Activated CD4-positive, alpha-beta T cell treated with anti-CD3 and anti-CD28 coated beads, Interleukin-2, amount 50 U/mL, for 24 hours (primary cell): ENCODE measurements at places on chromosomes 4 and X.

GRCh38 chr4:79325864-79326328 is at the start of gene NAA11:
NAA11 (minus strand) TSS chr4:79326061; CDS start chr4:79325877, 184 bp downstream.
- DNase-seq: no peak

DNA sequence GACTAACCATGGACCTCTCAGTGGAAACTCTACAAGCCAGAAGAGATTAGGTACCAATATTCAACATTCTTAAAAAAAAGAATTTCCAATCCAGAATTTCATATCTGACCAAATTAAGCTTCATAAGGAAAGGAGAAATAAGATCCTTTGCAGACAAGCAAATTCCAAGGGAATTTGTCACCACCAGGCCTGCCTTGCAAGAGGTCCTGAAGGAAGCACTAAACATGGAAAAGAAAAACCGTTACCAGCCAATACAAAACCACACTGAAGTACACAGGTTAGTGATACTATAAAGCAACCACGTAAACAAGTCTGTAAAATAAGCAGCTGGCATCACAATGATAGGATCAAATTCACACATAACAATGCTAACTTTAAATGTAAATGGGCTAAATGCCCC is 156.6 kb downstream of the FAM13A start:
- DNase-seq: no peak

GRCh38 chrX:9055354-9055753 is 21.4 kb upstream of the FAM9B start:
- no peak for DNase-seq

GRCh38 chrX:110394651-110395050 is 36.0 kb downstream of the RTL9 start:
- DNase-seq: no peak

DNA sequence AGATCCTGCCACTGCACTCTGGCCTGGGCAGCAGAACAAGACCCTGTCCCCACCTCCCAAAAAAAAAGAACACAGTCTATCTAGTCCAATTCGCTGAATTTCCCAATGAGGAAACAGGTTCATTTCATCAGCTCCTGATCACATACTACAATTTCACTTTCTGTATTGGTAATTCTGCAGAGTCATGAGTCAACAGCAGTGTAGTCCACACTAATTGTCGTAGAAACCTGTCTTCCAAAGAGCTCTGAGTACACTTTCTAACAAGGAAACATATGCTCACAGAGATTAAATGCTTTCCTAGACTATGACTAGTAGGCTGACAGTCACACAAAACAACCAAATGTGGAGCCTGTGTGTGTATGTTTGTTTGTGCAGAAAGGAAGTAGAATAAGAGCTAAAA is 91.9 kb downstream of the GPC4 start:
- DNase-seq: no peak

DNA sequence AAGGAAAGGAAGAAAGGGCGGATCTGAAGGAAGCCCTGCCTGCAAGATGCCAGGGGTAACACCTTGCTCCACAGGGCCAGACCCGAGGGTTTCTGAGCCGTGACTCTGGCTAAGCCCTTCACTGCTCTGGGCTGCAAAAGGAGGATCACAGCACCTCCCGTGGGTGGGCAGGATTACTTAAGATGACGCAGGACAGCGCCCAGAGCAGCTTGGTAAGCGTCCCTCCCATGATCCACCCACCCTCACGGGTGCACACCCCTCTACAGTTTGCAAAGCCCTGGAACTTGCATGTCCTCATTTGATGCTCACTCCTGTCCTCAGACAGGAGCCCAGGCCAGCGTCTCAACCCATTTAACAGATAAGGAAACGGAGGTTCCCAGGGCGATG is 64.9 kb downstream of the CRMP1 start:
- no peak for DNase-seq

DNA sequence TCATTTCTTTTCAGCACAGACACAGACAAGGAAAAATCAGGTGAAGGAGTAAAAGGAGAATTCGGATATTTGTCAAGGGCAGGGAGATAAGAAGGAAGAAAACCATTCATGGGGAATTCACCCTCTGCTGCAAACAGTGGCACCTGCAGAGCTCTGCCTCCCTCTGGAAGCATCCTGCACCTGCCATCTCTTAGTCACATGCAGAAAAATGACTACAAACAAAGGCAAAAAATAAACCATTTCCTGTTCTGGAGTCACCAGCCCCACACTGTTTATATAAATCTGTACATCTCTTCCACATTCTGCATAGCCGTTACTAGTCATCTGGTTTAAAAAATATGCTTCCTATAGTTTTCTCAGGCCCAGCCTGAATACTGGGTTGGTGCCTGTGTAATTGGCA is 205.3 kb downstream of the ARAP2 start:
- DNase-seq: no peak

GRCh38 chrX:70354716-70355115 is 64.8 kb downstream of the KIF4A start:
- no peak for DNase-seq

- no peak for DNase-seq
Observed at GRCh38 chr4:164772076-164772475, 18.1 kb downstream of the SMIM31 start.

- DNase-seq: no peak
Observed at GRCh38 chr4:184815046-184815877, 10.5 kb downstream of the ACSL1 start.

DNA sequence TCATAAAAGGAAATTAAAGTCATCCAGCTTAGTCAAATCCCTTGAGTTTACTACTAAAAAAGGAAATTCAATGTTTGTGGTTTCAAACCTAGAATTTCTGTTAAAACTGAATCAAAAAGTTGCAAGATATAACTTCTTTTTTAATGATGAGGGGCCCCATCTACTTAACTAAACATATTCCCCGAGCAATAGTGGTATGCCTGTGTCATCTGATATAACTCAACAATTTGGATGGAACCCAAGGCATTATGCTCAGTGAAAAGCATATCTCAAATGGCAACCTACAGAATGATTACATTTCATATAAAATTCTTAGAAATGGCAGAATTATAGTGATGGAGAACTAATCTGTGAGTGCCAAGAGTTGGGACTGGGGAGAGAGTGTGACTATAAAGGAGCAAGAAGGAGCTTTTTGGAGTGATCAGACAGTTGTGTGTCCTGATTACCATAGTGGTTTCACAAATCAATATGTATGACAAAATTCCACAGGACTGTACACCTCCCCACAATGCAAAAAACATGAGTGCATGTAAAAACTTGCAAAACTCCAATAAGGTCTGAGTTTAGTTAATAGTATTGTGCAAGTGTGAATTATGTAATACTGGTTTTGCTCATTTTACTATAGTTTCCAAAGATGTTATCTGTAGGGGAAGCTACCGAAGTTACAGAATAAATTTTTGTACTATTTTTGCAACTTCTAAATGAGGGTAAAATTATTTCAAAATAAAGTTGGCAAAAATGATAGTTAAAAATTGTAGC is 323.2 kb downstream of the ARHGAP24 start:
- DNase-seq: no peak

- DNase-seq: no peak
Observed at GRCh38 chr4:104973708-104974107, 173.0 kb upstream of the TET2 start.

DNA sequence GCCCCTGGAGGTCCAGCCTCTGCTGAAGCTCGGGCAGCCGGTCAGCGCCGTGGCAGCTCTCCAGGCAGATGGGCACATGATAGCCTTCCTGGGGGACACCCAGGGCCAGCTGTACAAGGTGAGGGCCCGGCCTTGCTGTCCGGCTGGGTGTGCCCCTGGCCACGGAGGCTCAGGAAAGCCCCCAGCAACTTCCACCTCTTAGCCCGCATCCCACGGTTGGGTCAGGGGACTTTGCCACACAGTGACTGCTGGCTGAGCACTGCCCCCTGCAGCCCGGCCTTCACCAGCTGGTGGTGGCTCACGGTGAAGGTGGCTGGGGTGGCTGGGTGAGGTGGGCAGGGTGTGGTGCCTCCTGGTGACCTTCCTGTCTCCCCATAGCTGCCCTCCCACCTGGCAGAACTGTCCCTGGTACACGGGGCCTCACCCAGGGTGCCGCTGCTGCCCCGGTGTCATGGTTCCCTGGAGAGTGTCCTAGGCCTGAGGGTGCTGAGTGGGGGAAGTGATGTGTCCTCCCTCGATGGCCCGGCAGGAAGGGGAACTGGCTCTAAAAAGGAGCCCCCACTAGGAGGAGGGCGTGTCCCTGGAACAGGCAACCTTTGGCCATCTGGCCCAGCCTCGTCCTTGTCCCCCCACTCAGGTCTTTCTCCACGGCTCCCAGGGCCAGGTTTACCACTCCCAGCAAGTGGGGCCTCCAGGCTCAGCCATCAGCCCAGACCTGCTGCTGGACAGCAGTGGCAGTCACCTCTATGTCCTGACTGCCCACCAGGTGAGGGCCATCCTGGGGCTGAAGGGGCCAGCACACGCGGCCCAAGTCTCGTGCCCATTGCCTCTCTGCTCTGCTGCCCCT is 4.5 kb downstream of the PLXNB3 start:
- DNase-seq: no peak

DNA sequence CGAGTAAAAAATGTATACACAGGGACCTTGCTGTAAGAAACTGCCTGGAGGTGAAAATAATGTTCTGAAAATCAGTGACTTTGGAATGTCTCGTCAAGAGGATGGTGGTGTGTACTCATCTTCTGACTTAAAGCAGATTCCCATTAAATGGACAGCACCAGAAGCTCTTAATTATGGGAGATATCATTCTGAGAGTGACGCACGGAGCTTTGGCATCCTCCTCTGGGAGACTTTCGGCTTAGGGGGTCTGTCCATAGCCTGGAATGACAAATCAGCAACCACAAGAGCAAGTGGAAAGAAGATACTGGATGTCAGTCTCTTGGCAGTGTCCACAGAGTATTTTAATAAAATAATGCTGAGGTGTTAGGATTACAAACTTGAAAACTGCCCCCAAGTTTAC is 129.4 kb downstream of the THOC2 start:
- DNase-seq: no peak

GRCh38 chr4:71241501-71242288 is 97.1 kb upstream of the SLC4A4 start:
- no peak for DNase-seq

- peak; percentile 80 for DNase-seq
Observed at GRCh38 chr4:2041239-2042130, 17.6 kb upstream of the NAT8L start.

- no peak for DNase-seq
Observed at GRCh38 chr4:182143086-182143821, 99.9 kb upstream of the TENM3 start.

GRCh38 chr4:138869165-138869564 is 146.4 kb upstream of the NOCT start:
- DNase-seq: no peak

DNA sequence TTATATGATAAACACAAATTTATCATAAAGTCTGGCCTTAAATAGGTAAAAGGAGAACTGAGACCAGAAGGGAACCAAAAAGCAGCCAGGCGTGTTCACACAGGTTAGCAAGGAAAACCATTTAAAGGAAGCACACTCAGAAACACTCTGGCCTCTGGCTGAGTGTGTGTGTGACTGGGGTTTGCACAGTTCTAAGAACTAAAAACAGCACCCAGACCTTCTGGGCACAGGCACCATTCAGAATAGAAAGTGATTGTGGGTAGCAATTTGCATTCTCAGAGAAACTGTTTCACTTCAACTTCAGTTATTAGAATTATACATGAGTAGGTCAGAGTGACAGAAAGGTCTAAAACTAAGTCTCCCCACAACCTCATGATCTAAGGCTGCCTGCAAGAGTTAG is 10.0 kb downstream of the GPR82 start:
- DNase-seq: no peak

- DNase-seq: no peak
Observed at GRCh38 chrX:130531066-130531465, 129.3 kb downstream of the RBMX2 start.

- DNase-seq: no peak
Observed at GRCh38 chrX:148035380-148035779, 54.2 kb downstream of the FMR1NB start.

DNA sequence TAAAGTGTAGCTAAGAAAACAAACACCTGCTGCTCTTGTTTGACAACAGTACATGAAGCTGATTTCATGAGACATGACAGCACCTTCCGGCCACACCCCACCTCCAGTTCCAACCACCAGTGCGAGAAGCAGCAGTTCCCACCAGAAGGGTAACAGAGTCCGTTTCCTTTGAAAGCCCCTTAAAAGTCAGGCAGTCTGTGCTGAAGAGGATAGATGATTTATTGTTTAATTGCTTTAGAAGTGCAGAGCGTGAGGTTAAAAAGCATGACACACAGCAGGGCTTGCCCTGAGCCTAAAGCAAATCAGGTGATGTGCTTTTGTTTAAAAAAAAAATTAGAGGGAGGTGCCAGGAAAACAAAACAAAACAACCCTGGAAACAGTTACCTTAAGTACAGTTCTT is 82.6 kb downstream of the HADH start:
- DNase-seq: peak; percentile 30

GRCh38 chr4:87363552-87363951 is 27.4 kb downstream of the HSD17B11 start:
- no peak for DNase-seq

- no peak for DNase-seq
Observed at GRCh38 chr4:5992828-5993321, 25.4 kb downstream of the C4orf50 start.

DNA sequence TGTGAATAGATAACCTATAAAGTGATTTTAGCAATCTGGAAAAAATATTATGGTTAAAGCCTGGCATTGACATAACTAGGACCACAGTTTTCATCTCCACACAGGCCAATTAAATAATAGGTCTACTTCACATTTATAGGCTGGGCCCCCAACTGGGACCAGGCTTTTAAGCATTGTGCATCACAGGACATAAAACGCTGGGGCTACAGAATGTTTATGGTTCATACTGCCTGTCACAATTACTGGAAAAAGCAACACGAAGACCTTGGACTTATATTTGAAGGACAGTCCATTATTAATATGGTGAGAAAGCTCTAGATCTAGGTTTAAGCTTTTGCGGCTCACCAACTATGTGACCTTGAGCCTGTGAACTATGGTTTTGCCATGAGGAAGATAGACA is 94.2 kb downstream of the MFAP3L start:
- DNase-seq: no peak

DNA sequence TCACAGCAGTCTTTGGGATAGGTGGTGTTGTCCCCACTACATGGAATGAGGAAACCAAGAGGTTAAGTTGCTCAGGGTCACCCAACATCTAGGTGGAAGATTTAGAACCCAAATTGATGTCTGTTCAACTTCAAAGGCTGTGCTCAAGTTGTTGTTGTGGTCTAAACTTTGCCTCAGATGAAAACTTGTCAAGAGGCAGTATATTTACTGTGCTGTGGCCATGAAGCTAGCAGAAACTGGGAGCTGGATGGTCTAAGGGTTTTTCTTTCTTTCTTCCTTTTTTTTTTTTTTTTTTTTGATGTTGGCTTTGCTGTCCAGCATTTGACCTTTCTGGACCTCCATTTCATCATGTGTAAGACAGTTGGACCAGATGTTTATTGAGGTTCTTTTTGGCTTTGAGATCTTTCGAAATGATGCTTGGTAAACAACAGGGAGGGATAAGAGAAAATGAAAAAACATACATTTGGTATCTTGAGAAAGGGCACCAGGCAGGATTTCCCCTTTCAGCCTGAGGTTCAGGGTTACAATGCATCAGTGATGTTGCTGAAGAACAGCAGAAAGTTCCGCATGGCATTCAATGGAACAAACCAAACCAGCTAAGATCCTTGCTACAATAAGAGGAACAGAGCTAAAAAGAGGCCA is 166.2 kb upstream of the RPS6KA3 start:
- no peak for DNase-seq
